ENCODE measurements at places on chromosomes 6 and 20. TPM values are rescaled to one million over a fixed set of nuclear protein-coding genes. Genes with fewer than 3 reads are reported as not detected.

The CALHM5 gene
- total RNA-seq, result 0.07 TPM

GRCh38 chr20:14783766-14784165 lies 446.4 kb upstream of the FLRT3 start:
- no peak for DNase-seq
- peaks cover 12% of the 10 kb centered on the region for H3K4me1 ChIP-seq
- H3K27ac ChIP-seq, result no peak overlapping the region
- H3K27me3 ChIP-seq, result no peaks in the 10 kb centered on the region
- H3K4me3 ChIP-seq, result no peak overlapping the region

GRCh38 chr6:149484733-149485700 lies at the start of gene ZC3H12D:
Gene ZC3H12D, minus strand, starts transcription at chr6:149485014. Its CDS starts 10,471 bp downstream, at chr6:149474543.
- peaks cover 16% of the 10 kb centered on the region for H3K4me1 ChIP-seq
- no peaks in the 10 kb centered on the region for H3K27me3 ChIP-seq
- H3K27ac ChIP-seq, result no peak within 1 kb of the TSS

GRCh38 chr6:83514866-83515466 lies 2.6 kb downstream of the PRSS35 start:
- H3K4me3 ChIP-seq, result no peak overlapping the region
- DNase-seq, result peak; percentile 16
- H3K36me3 ChIP-seq, result no peaks in the 10 kb centered on the region
- H3K4me1 ChIP-seq, result peaks cover 41% of the 10 kb centered on the region
- no peak overlapping the region for H3K27ac ChIP-seq

The BTN3A1 gene
- 4.5 TPM for total RNA-seq

The DZANK1 gene
- total RNA-seq, result 6.1 TPM

GRCh38 chr6:17972978-17973622 lies 14.3 kb downstream of the KIF13A start:
- DNase-seq, result no peak
- H3K4me3 ChIP-seq, result no peak overlapping the region
- no peaks in the 10 kb centered on the region for H3K27me3 ChIP-seq

GRCh38 chr6:84618046-84618752 lies 146.2 kb downstream of the TBX18 start:
- no peak overlapping the region for H3K4me3 ChIP-seq
- no peak for DNase-seq
- 0 out of 2 replicates have a peak overlapping the region, but pooled peaks have one; percentile 6 for H3K27ac ChIP-seq
- peaks cover 18% of the 10 kb centered on the region for H3K4me1 ChIP-seq
- peaks cover 2% of the 10 kb centered on the region for H3K36me3 ChIP-seq

The FKBP5 gene
- total RNA-seq, result 27.2 TPM

The RIPOR3 gene
- 5.4 TPM for total RNA-seq

DNA sequence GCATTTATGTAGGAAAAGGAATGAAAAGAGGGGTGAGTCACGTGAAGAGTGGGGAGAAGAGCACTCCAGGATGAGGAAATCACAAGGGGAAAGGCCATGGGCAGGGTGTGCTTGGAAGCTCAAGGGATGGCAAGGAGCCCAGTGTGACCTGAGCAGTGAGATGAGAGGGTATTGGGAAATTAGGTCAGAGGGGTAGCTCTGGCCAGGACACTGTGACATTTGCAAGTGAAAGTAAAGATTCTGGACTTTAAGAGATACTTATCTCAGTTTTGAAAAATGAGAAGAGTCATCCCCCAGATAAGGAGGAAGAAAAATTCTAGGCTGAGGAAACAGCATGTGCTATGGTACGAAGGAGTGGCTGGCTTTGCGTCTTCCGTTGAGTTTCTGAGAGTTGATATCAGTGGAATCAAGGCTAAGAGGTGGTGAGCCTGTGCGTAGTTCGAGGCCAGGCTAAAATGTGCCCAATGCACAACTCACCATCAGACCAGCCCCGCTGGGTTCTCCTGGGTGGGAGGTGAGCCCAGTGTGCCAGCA lies 79.9 kb downstream of the GCLC start:
- no peak for DNase-seq
- no peaks in the 10 kb centered on the region for H3K36me3 ChIP-seq
- H3K27ac ChIP-seq, result no peak overlapping the region
- H3K27me3 ChIP-seq, result no peaks in the 10 kb centered on the region
- no peak overlapping the region for H3K4me3 ChIP-seq

- H3K27me3 ChIP-seq, result no peaks in the 10 kb centered on the region
- DNase-seq, result no peak
- H3K4me1 ChIP-seq, result peaks cover 9% of the 10 kb centered on the region
- no peak overlapping the region for H3K27ac ChIP-seq
Measured at GRCh38 chr20:50285376-50286173, 94.9 kb downstream of the CEBPB start.

The PGC gene
- total RNA-seq, result 0.62 TPM

The TFAP2A gene
- 0.30 TPM for total RNA-seq

The AVP gene
- 0.50 TPM for total RNA-seq

The SIRPD gene
- not detected for total RNA-seq

- peaks cover 3% of the 10 kb centered on the region for H3K4me1 ChIP-seq
- no peaks in the 10 kb centered on the region for H3K36me3 ChIP-seq
- DNase-seq, result no peak
- H3K27ac ChIP-seq, result no peak overlapping the region
Measured at GRCh38 chr6:163964789-163965188, 550.3 kb downstream of the QKI start.

The BHLHE23 gene
- 0.66 TPM for total RNA-seq

GRCh38 chr6:28506807-28507475 lies 8.7 kb downstream of the GPX6 start:
- peak overlapping the region; percentile 82 for H3K27ac ChIP-seq
- peaks cover 24% of the 10 kb centered on the region for H3K4me1 ChIP-seq
- DNase-seq, result no peak
- H3K36me3 ChIP-seq, result no peaks in the 10 kb centered on the region
- H3K27me3 ChIP-seq, result no peaks in the 10 kb centered on the region

The PAK5 gene
- 0.53 TPM for total RNA-seq

- no peak overlapping the region for H3K4me3 ChIP-seq
- H3K4me1 ChIP-seq, result peaks cover 7% of the 10 kb centered on the region
- DNase-seq, result no peak
- no peaks in the 10 kb centered on the region for H3K27me3 ChIP-seq
Measured at GRCh38 chr6:47651505-47651944, 46.9 kb upstream of the ADGRF4 start.

- no peaks in the 10 kb centered on the region for H3K27me3 ChIP-seq
- peak; percentile 19 for DNase-seq
- no peak overlapping the region for H3K4me3 ChIP-seq
- no peaks in the 10 kb centered on the region for H3K36me3 ChIP-seq
- peaks cover 10% of the 10 kb centered on the region for H3K4me1 ChIP-seq
Measured at GRCh38 chr6:97669191-97670031, 386.4 kb upstream of the MMS22L start.

- peaks cover 3% of the 10 kb centered on the region for H3K36me3 ChIP-seq
- peaks cover 4% of the 10 kb centered on the region for H3K27me3 ChIP-seq
- no peaks in the 10 kb centered on the region for H3K4me1 ChIP-seq
- H3K27ac ChIP-seq, result no peak overlapping the region
- H3K4me3 ChIP-seq, result no peak overlapping the region
Measured at GRCh38 chr20:5745416-5746030, 4.7 kb upstream of the SHLD1 start.

The ADAM33 gene
- 7.0 TPM for total RNA-seq

The SLC17A3 gene
- total RNA-seq, result not detected

DNA sequence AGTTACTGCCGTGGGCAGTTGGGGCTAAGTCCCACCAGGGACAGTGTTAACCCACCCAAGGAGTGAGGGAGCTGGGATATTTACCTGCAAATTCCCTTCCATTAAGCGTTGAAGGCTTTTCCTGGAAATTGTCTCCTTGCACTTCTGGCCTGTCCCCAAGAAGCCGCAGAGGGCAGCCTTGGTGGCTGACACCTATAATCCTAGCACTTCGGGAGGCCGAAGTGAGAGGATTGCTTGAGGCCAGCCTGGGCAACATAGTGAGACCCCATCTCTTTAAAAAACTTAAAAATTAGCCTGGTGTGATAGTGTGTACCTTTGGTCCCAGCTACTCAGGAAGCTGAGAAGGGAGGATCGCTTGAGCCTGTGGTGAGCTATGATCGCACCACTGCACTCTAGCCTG lies 204.4 kb downstream of the EYA2 start:
- no peaks in the 10 kb centered on the region for H3K27me3 ChIP-seq
- H3K4me1 ChIP-seq, result no peaks in the 10 kb centered on the region
- H3K4me3 ChIP-seq, result no peak overlapping the region
- H3K27ac ChIP-seq, result no peak overlapping the region

GRCh38 chr20:39946053-39946810 lies 742.8 kb downstream of the MAFB start:
- no peaks in the 10 kb centered on the region for H3K36me3 ChIP-seq
- no peak for DNase-seq
- H3K4me1 ChIP-seq, result no peaks in the 10 kb centered on the region
- no peak overlapping the region for H3K27ac ChIP-seq
- H3K4me3 ChIP-seq, result no peak overlapping the region

The PNLDC1 gene
- 0.39 TPM for total RNA-seq

The OR12D3 gene
- total RNA-seq, result not detected

The BACH2 gene
- total RNA-seq, result 4.5 TPM

DNA sequence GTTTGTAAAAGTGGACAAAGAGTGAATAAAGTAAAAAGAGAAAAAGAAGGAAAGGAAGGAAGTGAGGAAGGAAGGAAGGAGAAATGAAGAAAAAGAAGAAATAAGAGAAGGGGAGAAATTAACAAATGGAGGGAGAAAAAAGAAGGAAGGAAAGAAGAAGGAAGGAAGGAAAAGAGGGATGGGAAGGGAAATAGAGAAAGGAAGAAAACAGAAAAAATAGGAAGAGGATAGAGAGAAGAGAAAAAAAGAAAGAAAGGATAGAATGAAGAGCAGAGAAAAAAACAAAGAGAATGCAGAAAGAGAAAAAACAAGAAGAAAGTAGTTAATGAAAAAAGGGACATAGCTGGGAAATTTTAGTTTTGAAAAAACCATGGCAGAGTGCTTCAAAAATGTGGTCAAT lies 361.8 kb downstream of the EPHA7 start:
- no peak overlapping the region for H3K4me3 ChIP-seq
- H3K27me3 ChIP-seq, result no peaks in the 10 kb centered on the region
- no peaks in the 10 kb centered on the region for H3K36me3 ChIP-seq
- no peak for DNase-seq
- H3K27ac ChIP-seq, result no peak overlapping the region
- peaks cover 9% of the 10 kb centered on the region for H3K4me1 ChIP-seq

The DEFB132 gene
- not detected for total RNA-seq

The SLC22A1 gene
- 1.2 TPM for total RNA-seq

- no peak for DNase-seq
- no peak overlapping the region for H3K4me3 ChIP-seq
- no peak overlapping the region for H3K27ac ChIP-seq
- peaks cover 33% of the 10 kb centered on the region for H3K4me1 ChIP-seq
- no peaks in the 10 kb centered on the region for H3K36me3 ChIP-seq
Measured at GRCh38 chr6:129661536-129662405, 48.2 kb downstream of the ARHGAP18 start.

- H3K4me1 ChIP-seq, result peaks cover 15% of the 10 kb centered on the region
- H3K27ac ChIP-seq, result no peak overlapping the region
- no peak overlapping the region for H3K4me3 ChIP-seq
- H3K36me3 ChIP-seq, result no peaks in the 10 kb centered on the region
Measured at GRCh38 chr6:165487347-165487746, 175.7 kb downstream of the PDE10A start.

DNA sequence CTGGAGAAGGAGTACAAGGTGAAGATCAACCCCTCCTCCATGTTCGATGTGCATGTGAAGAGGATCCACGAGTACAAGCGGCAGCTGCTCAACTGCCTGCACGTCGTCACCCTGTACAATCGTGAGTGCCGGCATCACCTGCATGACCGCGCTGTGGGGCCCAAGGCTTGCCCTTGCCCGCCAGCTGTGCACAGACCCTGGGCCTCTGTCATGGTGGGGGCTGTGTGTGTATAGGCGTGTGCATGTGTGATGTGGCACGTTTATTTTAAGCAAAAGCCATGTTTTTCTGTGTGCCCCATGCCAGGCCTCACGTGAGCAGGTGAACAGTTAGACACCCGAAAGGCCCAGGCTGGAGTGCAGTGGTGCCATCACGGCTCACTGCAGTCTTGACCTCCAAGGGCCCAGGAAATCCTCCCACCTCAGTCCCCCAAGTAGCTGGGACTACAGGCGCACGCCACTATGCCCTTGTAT lies 36.3 kb downstream of the PYGB start:
- peak; percentile 1 for DNase-seq
- H3K27me3 ChIP-seq, result no peaks in the 10 kb centered on the region
- H3K4me1 ChIP-seq, result no peaks in the 10 kb centered on the region
- H3K4me3 ChIP-seq, result no peak overlapping the region
- H3K27ac ChIP-seq, result peak overlapping the region; percentile 32

DNA sequence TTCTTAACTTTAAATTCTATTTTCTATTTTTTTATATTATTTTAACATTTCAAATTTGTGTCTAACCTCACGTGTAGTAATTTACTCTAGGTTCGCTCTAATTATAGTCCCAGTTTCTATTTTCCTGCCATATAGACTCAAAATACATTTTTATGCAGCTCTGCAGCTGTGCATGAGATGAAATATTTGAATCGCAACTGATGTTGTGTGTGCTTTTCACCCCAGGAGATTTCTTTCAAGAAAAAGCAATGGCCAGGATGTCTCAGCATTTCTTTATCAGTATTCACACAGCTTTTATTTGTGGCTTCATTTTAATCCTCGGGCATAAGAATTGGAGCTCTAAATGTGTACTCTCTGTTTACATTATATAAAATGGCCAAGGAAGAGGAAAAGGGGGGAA lies 157.6 kb downstream of the HDGFL1 start:
- no peak overlapping the region for H3K27ac ChIP-seq
- peaks cover 10% of the 10 kb centered on the region for H3K4me1 ChIP-seq
- DNase-seq, result no peak
- no peaks in the 10 kb centered on the region for H3K27me3 ChIP-seq

DNA sequence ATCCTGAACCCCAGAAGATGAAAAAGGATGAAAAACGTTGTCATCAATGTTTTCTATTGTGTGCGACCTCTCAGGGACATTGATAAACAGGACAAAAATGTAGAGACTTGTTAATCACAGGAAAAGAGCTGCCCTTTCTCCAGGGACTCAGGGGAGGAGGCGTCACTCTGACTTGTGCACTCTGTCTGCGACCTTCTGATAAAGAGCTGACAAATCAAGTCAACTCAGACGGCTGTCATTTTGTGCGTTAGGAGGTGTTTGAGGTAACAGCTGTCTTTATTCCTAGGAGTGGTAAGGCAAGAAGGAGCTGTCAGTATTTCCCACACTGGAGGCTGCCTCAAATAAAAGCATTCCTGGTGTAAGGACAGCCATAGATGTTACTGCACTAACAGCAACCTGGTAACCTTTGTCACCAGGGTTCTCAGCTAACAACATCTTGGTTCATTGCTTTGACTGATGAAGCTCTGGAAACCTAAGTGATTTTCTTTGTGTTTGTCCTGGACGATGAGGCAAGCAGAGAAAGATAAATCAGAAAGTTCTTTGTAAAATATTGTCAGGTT lies 38.6 kb upstream of the NXT1 start:
- no peak for DNase-seq
- H3K4me1 ChIP-seq, result no peaks in the 10 kb centered on the region
- H3K4me3 ChIP-seq, result no peak overlapping the region
- no peak overlapping the region for H3K27ac ChIP-seq

DNA sequence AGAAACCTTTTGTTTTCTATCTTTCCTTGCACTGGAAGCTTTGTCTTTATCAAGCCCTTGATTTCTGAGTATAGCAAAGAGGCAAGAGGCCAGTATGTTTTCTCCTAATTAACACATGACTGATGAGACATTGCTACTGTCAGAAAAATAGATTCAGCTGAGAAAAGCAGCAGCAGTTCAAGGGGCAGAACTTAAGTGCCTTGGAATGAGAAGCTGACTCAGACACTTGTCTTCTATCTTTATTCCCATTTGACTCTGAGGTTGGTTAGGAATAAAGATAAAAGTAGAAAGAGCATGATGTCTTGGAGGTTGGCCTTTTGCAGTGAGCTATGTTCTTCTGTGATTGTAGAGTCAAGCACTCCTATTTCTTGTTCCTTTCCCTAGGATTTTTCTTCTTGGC lies 79.1 kb upstream of the MAN1A1 start:
- no peak overlapping the region for H3K4me3 ChIP-seq
- no peaks in the 10 kb centered on the region for H3K36me3 ChIP-seq
- H3K27ac ChIP-seq, result no peak overlapping the region
- H3K4me1 ChIP-seq, result no peaks in the 10 kb centered on the region
- DNase-seq, result no peak

Measured in WTC11 (cell line).